NCI-H1694 treated with DMSO at 0.1 percent for 48 hours (cell line): ENCODE measurements at places on chromosomes 5 and 9.

DNA sequence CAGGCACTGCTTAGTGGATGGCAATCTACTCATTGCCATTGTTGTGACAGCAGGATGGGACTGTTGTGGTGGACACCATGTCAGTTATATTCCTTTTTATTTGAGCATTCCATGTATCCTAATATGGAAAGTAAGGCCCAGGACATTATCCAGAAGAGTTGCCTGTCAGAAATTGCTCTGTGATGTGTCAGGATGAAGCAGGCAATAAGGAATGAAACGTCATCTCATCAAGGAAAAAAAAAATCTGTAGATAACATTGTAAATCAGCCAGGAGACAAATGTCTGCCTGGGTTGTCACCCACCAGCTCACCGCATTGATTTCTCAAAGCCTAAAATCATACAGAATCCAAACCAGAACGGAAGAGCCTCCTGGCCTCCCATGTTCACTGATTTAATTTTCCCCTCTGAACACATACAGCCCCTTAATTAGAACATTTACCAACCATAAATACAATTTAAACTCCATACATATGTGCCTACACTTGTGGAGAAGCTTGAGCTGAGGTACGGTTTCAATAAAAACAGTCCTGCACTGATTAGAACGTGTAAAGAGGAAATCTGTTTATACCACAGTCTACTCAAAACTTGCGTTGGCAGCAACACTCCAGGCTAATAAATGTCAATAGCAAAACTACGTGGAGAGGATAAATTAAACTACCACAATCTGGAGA, 73.9 kb downstream of the FOXD1 start:
- DNase-seq, result no peak

DNA sequence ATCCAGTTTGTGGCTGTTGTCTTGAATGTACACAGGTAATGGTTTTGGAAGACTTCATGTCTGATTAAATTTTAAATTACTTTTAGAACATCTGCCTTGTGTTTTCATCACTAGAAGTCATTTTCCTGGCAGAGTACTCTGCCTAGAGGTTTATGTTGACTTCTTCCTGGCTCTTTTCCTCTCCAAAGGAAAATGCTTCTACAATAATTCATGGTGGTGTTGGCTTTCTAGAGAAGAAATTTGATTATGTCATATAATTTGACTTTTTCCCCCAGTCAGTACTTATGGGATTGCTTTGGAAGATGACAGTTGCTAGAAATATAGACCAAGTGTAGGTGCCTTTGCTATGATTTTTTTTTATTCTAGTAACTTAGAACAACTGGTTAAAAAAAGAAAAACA, 46.8 kb downstream of the F2RL2 start:
- no peak for DNase-seq

DNA sequence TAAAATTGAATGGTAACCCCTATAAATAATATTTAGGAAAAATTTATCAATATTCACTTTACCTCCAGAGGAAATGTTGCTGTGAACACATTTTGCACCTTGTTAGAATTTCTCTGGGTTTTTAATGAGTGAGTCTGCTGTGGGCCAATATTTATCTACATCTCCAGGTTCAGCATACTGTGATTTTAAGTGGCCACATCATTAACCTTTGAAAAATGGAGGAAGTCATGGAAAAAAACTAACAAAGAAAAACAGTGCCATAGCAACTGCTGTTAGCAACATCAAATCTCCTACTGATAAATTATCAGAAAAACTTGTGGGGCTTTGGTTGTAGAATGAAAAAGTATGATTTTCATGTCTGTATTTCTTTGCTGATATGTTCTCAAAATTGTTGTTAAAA, 55.0 kb downstream of the CD180 start:
- DNase-seq, result no peak

- no peak for DNase-seq
Observed at GRCh38 chr9:13845460-13845859, 468.5 kb downstream of the NFIB start.

DNA sequence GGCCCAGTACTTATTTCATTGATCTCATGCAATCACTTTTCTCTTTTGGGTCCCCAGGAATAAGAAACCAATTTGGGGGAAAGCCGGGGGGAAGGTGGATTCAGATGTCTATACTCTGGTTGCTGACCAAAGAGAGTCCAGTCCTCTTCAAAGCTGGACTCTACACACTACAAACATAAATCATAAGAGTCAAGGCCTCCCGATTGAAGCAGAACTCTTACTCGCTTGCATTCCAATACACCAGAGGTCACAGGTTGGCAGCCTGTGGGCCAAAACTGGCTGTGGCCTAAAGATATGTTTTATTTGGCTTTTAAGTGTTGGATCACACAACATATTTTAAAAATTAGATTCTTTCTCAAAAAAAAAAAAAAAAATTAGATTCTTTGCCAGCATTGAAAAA, 311.4 kb upstream of the MSX2 start:
- DNase-seq, result no peak

- no peak for DNase-seq
Observed at GRCh38 chr5:56640763-56641406, 174.5 kb upstream of the MAP3K1 start.

DNA sequence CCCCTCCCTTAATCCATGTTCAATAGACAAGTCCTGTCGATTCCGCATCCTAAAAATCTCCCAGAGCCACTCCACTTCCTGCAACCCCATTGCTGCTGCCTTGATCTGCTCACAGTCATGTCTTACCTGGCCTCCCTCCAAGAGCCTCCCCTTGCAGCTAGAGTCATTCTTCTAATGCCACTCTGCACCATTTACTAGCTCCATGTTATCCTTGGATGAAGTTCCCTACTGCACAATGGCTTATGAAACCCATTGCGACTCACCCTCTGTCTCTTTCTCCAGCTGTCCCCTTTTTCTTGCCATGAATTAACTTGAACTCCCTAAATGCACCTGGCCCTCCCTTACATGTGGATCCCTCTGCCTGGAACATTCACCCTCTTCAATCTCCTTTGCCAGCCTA, 39.5 kb downstream of the MEGF10 start:
- no peak for DNase-seq

DNA sequence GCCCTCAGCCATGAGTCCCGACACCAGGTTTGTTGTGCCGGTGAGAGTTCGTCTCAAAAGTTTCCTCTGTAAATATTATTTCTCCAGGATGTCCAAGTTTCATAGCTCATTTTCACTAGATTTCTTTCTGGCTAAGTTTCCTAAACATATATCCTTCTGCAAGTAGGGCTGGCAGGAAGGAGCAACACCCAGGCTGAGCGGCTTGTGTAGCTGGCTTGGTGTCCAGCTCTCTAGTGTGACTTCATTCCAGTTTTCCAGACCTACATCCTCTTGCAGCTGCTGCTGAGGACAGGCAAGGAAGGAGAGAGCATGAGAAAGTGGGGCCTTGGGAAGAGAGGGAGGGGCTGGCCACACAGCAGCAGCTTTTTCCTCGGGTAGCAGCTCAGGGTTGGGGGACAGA, 80.3 kb downstream of the FGF1 start:
- no peak for DNase-seq

DNA sequence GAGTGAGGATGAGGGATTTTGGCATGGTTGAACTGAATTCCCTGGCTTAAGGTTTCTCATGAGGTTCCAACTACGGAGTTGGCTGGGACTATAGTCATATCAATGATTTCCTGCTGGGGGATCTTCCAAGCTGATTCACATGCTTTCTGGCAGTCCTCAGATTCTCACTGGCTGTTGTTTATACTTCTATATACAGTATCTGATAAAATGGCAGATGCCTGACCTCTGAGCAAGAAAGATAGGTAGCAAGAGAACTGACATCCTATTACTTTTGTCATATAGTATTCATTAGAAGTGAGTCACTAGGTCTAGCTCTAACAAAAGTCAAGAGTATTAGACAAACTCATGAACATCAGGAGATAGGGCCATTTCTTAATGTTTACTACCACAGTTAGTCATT, 440.9 kb upstream of the EDIL3 start:
- DNase-seq, result no peak

GRCh38 chr9:104826079-104826775, 62.3 kb downstream of the NIPSNAP3B start:
- no peak for DNase-seq
